Cortex of kidney (tissue), 1 donor: ENCODE measurements at places on chromosomes 12 and 14.

GRCh38 chr12:46920499-46920898 is 94.7 kb upstream of the SLC38A4 start:
- DNase-seq, result no peak

- no peak for DNase-seq
These were observed 876.0 kb downstream of the RPS29 start for GRCh38 chr14:48710133-48710532.

GRCh38 chr14:95485222-95485819 is 31.1 kb downstream of the SYNE3 start:
- DNase-seq, result no peak

DNA sequence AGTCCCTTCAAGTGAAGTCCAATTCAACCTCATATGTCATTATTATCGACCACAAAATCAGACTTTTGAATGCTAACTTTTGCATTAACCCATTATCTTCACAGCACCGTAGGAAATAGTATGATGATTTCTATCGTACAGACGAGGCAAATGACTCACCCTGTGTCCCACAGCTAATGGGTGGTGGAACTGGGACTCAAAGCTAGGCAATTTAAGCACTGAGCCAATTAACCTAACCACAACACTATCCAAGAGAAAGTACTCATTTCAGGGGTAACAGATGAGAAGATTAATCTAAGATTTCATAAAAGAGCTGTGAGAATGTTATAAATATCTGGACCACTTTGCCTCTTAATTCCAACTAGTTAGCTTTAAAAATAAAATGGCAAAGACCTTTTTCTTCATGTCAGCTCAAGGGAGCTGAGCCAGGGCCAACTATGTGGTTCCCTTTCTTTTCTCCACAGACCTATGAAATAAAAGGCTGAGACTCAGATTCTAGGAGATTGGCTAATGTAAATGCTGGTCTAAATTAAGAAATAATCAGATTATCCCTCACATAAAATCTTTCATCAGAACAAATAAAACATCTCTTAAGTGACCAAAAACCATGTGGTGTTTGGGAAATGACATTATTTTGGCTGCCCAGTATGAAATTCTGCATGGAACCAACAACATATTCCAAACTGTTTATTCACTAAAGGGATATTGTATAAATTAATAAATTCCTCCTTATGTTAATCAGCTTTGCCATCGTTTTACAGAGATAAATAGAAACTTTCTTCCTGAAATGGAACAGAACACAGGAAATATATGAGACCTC is 4.9 kb downstream of the PTGER2 start:
- DNase-seq, result no peak

DNA sequence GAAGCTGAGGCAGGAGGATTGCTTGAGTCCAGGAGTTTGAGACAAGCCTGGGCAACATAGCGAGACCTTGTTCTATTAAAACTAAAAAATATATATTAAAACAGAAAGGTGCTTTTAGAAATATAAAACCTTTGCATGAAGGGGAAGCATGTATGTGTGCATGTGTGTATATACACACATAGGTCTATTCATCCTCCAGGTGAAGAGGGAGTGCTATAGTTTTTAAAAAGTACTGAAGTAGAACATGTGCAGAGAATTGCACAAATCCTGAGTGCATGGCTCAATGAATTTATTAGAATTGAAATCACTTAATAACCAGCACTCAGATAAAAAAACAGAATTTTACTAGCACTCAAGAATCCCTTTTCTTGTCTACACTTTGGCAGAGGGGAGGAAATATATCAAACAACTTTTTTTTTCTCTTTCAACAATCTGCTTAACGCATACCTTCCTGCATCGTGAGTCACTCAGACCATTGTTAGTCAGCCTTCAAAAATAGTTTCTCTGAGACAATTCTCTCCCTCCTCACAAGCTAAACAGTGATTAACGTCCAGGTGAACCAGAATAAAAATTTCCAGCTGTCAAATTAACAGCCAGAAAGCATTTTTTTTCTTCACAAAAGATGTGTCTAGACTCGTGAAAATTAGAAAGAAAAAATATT is 17.7 kb upstream of the NEDD1 start:
- no peak for DNase-seq

- DNase-seq, result no peak
These were observed 130.3 kb upstream of the NUDT4 start for GRCh38 chr12:93247313-93247991.

- no peak for DNase-seq
These were observed 355.8 kb downstream of the FSCB start for GRCh38 chr14:44151130-44151820.

DNA sequence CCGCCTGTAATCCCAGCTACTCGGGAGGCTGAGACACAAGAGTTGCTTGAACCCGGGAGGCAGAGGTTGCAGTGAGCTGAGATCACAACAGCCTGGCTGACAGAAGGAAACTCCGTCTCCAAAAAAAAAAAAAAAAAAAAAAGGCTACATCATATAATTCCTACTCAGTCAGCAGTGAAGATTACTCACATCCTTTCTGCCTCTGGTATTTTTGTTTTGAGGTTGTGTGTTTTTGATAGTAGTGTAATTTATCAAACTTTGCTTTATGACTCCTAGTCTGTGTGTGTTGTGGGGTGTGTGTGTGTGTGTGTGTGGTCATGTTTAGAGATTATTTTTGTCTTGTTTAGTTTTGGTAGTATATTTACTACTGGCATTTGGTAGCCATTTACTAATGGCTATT is 29.8 kb upstream of the DLGAP5 start:
- no peak for DNase-seq

- no peak for DNase-seq
These were observed 255.2 kb upstream of the DDHD1 start for GRCh38 chr14:53408175-53408879.

GRCh38 chr14:54674046-54674741 is 107.3 kb downstream of the SAMD4A start:
- DNase-seq, result no peak

DNA sequence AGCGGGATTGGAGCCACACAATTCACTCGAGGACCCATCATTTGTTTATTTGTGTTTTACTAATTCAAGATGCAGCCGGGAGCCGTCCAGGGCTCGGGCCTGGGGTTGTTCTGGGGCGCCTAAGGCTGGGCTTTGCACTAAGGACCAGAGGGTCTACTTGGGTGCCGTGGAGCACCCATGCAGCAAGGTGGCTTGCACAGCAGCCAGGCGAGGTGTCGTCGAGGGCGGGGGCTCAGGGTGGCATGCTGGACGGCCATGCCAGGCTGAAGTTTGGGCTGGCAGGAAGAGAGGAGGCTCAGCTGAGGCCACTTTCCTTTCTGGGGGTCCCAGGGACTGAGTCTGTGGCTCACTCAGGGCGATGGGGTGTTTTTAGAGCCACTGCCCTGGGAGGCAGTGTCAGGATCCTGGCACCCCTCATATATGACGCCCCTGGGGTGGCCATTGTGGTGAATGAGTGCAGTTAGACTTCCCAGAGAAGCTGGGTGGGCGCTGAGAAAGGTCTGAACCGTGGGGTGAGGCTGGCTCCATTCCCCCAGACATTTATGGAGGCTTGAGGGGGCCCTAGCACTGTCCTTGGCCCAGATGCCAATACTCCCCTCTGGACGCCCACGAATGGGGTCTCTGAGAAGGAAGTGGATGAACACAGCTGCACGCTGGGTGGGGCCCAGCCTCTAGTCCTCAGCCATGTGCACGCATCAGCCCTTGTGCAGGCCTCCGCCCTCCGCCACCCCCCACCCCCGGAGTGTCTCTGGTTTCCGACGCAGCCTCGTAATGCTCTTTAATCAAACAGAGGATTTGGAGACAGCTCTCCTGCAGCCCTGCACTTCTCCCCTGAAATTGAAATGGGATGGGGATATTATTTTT is 11.3 kb downstream of the MEG3 start:
- no peak for DNase-seq

- no peak for DNase-seq
These were observed 29.2 kb downstream of the DIP2B start for GRCh38 chr12:50533971-50534370.

- DNase-seq, result no peak
These were observed 30.5 kb downstream of the FZD10 start for GRCh38 chr12:130192642-130193345.

- DNase-seq, result no peak
These were observed 1.6 kb upstream of the TAS2R30 start for GRCh38 chr12:11136075-11136474.

GRCh38 chr12:122013136-122013535 is 8.5 kb upstream of the BCL7A start:
- DNase-seq, result no peak

DNA sequence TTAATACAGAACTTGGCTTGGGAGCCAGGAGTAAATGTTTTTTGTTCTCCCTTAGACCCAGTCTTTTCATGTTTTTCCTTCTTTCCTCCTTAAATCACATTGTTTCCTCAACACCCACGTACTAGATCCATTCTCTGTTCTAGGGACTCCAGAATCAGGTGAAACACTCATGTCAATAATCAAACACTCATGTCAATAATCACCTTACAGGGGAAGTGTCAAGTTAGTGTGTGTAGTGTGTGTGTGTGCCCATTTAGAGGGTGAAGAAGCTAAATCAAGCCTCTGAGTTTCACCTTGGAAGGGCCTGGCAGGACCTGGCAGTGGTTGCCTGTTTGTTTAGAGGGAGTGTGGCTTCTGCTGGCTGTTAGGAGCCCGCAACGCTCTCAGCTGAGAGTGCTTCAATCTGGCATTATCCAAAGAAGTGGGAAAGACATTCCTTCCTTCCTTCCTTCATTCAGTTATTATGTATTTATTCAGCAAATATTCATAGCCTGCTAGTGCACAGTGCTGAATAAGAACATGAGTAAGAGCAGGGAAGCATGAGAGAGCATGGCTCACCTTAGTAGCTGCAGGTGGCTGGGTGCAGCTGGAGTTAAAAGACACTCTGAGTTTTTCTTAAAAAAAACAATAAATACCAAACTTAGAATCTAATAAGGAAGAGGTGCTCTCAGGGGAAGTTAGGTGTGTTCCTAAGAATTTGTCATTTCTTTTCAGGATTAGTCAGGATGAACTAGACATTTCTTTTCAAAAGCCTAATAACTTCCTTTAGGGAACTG is 17.6 kb upstream of the EID3 start:
- no peak for DNase-seq

DNA sequence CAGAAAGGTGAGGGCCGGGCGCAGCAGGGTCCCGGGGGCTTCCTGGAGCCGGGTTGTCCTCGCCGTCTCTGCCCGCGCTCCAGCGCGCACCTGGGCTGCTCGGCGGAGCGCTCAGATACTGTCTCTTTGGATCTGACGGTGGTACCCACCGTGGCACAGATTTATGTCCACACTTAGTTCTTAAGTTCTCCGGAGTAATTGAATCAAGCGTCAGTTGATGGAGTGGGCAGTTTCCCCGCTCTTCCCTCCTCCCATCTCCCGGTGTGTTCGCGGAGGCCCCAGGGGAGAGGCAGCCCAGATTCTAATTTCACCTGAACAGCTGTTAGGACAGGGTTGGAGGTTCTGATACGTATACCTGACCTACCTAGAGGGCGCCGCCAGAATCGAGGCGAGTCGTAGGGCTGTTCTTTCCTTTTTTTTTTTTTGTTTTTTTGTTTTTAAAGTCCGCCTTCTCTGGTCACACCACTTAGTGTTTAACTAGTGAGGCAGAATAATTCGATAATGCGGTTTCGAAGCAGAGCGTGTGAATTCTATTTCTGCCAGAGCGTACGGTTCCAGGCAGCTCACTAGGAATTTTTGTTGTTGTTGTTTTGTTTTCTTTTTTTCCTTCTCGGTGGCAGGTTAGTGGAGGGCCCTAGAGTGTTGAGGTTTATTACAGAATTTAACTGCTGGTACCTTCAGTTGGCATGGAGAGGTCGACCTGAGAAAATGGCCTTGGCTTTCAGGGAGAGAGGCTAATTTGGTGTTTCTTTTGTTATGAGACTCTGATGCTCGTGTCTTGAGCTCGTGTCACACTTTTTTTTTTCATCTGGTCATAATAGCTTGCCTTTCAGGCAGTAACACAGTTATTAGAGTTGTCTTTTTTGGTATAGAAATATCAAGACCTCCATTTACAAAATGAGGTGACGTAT is 22.3 kb upstream of the GNS start:
- DNase-seq, result no peak

DNA sequence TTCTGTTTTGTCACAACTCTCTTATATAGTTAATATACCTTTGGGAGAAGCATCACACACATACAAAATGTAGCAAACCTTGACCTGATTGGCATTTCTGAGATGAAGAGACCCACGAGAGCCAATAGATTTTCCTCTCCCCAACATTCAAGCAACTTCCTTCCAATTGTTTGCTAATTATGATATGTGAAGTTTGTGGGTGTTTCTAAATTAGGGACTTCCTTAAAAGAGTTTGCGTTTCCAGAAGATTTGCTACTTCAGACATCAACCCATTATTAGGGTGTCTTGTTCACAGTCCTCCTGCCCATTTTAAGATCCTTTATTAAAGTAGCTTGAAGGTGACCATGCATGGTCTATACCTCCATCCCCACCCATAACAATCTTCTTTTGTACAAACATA is 9.4 kb downstream of the AICDA start:
- DNase-seq, result no peak

GRCh38 chr12:131901431-131902331 is 7.3 kb downstream of the ULK1 start:
- no peak for DNase-seq

DNA sequence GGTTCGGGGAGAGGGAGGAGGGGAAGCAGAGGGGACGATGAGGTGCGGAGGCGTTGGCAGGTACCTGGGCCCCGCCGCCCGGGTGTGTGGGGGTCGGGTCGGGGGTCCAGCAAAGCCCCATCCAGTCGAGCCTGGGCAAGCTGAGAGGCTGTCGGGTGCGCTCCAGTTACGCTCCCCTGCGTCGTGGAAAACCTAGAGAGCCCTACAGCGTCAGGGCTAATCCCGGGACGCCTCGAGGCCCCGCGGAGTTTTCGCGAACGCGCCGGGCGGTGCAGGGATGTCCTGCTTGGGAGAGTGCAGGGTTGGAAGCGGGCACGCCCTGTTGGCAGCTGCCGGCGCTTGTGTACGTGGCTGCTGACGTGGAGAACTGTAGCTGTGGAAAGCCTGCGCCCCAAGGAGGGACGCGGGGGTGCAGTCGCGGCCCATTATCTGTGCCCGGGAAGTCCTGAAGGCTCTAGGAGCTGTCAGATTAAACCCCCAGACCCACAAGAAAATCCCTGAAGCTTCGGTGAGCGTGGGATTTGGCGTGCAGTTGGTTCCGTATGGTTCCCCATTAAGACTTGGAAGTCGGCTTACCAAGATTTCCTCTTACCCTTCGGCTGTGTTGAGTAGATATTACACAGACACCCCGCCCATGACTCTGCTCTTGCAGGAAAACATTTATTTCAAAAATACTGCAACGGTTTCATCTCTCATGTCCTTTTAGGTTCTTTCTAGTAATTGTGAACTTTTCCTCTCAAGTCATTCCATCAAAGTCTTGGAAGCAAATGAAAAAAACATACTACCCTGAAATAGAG is 11.3 kb upstream of the SLC38A2 start:
- DNase-seq, result no peak

- no peak for DNase-seq
These were observed 17.1 kb downstream of the DYRK2 start for GRCh38 chr12:67665679-67666078.

GRCh38 chr14:90608281-90608680 is 207.9 kb downstream of the TTC7B start:
- DNase-seq, result no peak

- no peak for DNase-seq
These were observed 100.1 kb downstream of the SCARB1 start for GRCh38 chr12:124763594-124763979.
